ENCODE measurements at places on chromosomes 5 and 9.

GRCh38 chr9:87713278-87713987 is 12.5 kb upstream of the CTSL start:
- DNase-seq, result no peak

DNA sequence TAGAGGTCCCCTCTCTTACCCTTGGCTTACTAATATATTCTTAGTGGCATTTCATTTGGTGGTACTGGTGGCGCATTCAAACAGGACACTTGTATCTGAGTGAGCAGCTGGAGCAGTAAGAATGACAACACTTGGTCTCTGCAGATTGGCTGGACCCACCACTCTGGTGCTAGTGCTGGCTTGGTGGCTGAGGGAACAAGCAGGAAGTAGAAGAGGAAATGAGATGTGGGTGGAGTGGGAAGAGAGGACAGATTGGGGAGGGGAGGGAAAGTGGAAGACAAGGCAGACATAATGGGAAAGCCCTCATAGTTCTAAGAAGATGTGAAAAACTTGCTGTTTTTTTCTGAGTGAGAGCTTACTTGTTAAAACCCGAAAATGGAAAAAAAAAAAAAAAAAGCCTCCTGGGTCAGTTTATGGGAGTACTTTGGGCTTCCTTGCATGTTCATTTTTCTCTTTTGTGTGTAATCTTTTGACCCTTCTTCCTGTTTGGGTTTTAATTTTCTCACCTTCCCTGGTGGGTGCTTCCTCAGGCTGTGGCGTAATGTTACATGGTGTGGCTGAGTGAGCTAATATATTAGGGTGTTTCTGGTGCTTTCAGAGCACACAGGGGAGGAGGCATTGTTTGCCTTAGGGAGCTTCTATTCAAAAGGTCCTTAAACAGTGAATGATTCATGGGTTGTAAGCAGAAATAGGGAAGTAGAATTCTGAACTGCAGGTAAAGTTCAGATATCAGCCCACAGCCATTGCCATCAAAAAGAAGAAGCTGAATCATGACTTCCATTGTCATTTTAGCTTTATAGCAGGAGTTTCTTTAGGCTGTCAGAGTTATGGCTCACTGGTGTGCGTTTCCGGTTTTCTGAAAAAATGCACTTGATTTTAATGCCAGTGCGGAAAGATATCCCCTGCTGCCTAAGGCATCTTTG is 52.3 kb downstream of the TLE4 start:
- DNase-seq, result no peak

GRCh38 chr9:111016016-111016415 is 22.3 kb downstream of the LPAR1 start:
- no peak for DNase-seq

DNA sequence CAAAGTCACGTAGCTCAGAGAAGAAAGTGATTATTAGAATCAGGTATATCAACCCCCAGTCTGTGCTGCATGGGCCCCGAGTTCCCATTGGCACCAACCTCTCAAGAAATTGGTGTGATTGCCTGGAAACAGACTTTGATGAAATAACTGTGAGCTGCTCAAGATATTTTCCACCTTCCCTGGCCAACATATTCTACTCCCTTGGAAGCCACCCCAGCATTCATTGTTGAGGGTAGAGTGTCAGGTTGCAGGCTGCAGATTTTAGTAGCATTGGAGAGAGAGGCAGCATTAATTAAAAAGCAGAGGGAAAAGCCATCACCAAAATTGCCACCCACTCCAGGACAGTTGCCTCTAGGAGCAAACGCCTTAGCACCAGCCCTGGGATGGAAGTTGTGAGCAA is 154.2 kb upstream of the TNPO1 start:
- no peak for DNase-seq

DNA sequence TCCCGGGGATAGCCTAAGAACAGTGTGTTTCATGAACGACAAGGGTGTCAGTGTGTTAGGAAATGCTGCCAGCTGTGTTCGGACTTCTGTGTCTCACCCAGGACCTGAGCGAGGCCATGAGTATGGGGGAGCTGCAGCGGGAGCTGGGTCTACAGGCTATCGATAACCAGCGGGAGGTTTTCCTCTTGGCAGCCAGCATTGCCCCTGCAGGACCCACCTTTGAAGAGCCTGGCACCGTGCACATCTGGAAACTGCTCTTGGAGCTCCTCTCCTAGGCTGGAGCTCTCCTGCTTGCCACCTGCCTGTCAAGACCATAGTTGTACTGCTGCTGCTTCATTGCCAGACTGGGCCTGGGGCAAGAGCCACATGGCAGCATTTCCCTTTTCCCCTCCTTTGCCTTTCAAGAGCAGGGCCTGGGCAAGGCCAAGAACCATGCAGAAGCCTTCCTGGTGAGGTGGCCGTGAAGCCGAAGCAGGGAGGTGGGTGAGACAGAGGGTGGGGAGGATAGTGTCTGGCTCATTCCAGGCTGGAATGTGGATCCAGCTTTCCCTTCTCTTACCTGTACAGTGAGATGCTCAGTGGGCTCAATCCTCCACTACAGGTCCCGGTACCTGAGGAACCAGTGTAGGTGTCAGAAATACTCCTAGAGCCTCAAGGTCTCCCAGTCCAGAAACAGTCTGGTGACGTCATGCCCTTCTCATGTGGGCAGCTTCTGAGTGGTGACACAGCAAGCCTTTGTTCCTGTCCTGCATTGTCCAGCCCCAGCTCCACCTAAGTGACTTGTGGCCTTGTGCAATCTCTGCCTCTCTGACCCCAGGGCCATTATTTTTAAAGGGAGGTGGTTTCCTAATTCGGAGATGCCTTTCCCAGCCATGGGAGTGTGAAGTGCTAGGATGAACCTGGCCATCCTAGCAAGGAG is 6.6 kb downstream of the ARL10 start:
- DNase-seq, result no peak

DNA sequence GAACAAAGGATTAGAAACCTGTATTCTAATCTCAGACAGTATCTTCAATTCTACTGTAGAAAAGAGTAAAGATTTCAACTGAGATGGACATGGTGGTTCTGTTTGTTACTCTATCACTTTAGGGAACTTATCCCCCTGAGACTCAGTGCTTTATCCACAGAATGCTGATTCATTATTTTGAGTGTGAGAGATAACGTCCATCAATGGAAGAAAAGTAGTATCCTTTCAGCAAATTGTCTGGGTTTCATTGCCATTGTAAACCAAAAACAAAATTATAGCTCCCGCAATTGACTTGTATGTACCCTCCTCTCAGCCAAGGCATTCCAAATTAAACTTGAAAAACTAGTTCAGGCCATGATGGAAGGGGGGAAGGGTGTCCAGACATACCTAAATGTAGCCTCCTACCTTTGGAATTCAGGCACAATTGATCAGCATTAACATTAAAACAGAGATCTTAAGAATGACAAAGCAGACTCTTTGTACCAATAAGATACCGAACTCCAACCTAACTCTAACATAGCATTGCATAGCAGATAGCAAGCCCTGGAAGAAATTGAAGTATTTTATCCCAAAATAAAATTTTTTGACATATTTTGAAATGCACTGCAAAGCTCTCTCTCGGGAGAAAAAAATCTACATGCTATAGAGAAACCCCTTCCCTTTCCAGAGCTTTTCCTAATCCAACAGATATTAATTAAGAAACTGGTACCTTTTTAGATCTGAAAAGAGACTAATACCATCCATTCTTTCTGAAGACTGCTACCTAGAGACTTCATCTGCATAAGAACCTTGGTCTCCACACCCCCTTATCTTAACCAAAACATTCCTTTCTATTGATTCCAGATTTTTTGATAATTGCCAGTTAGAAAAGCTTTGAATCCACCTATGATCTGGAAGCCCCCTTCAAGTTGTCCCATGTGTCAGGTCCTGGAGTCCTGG is 1055.7 kb downstream of the PTPRD start:
- no peak for DNase-seq
